HAP-1 (cell line): ENCODE measurements at places on chromosomes 3 and 15.

DNA sequence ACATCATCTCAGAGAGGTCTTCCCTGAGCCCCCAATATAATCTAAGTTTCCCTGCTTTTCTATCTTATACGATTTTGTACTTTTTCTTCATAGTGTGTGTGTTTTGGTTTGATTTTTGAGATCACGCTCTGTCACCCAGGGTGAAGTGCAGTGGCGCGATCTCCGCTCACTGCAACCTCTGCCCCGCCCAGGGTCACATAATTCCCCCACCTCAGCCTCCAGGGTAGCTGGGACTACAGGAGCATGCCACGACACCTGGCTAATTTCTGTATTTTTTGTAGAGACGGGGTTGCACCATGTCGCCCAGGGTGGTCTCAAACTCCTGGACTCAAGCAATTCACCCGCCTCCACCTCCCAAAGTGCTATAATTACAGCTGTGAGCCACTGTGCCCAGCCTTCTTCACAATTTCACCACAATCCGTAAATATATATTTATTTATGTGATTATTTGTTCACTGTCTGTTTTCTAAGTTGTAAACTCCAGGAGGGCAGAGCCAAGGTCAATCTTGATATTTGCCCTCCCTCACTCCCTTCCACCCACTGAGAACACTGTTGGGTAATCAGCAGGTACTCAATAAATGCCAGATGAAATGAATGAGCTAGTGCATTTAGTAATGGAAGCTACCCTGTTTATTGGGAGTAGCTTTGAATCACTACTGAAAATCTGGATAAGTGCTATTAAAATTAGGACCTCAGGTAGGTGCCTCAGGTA is 547 bp upstream of the KNSTRN start:
- no peak for DNase-seq

DNA sequence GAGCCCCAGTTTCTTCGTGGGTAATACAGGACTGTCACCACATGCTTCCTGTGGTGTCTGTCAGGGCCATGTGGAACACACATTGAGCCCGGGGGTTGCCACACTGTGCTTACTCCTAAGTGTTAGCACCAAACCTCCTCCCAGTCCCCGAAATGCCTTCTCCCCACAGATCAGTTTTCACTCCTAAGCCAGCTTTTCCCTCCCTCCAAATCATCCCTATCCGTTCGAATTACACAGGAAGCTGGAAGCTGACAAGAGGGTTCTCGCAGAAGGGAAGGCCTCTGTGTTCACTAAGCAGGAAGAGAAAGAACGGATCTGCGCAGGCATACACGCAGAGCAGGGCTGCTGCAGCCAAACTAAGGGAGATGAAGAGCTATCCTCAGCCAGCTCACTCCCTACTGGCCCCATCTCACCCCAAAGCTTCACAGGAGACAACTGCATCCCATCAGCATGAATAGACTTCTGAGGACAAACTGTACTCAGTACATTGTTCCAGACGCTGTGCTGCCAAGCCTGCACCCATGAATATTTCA is 32.3 kb downstream of the XXYLT1 start:
- DNase-seq, result no peak

GRCh38 chr3:20930034-20930433 is 744.0 kb upstream of the SGO1 start:
- DNase-seq, result peak; percentile 8

DNA sequence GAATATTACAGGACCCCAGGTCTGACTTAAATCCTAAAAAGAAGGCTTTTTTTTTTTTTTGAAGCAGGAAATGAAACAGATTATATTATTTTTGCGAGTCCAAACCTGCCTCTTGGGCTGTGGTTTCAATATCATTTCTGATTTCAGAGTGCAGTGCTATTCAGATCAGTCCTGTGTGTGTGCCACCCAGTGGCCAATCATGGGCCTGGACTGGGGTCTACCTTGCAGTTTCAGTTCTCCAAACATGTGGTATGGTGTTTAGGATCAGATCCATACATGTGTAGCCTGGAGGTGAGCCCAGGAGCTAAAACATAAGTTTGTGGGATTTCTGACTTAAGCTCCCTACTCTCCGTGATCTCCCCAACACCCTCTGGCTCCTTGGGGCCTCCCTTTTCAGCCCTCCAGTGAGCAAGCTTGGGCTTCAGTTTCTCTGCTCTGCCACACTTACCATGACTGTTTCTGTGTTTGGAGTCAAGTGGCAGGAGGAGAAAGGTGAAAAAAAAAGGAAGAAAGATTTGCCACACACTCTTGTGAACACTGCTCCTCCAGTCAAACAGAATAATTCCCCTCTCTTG is 12.1 kb upstream of the THSD4 start:
- DNase-seq, result peak; percentile 47

DNA sequence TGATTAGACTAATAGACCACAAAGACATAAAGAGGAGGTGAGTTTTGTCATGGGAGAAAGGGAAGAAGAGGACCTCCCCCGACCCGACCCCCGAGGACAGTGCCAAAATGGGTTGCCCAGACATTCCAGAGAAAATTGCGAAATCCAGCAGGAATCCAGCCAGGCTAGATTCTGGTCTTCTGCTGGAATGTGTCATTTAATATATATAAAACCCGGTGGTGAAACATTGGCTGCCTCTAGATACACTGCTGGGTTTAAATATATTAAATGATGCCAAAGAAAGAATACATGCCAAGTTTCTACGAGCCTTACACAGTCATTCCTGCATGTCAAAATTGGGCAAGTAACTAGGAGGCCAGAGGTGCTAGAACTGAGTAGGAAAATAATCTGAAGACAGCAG is 45.3 kb upstream of the SPESP1 start:
- no peak for DNase-seq

GRCh38 chr15:64699751-64700388 is 75.5 kb downstream of the RBPMS2 start:
- DNase-seq, result peak; percentile 70

GRCh38 chr15:56817321-56818080 is 84.2 kb upstream of the ZNF280D start:
- DNase-seq, result no peak

- DNase-seq, result no peak
Measured at GRCh38 chr3:154122552-154122911, 1.3 kb downstream of the ARHGEF26 start.

DNA sequence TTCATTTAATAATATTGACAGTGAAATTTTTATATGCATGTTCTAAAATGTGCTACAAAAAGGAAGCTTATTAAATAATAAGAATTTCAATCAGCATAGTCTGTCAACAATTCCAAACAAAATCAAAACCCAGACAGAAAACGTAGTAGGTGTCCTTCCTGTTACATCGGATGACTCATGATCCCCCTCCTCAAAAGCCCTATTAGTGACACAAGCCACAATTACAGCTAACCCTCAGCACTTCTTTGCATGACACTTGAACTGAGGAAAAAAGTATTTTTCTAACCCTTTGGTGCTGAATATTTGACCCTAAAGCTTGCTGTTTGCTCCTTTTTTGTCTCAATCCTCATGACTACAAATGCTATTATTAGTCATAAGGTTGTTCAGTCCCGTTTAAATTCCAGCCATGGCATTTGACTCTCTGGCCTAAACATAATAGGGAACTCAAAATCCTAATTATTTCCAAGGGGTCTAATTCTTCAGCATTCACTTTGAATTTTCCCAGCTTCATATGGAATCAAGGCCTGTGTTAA is 78.1 kb downstream of the COL8A1 start:
- DNase-seq, result no peak

GRCh38 chr15:97140216-97140615 is 809.7 kb downstream of the NR2F2 start:
- no peak for DNase-seq

DNA sequence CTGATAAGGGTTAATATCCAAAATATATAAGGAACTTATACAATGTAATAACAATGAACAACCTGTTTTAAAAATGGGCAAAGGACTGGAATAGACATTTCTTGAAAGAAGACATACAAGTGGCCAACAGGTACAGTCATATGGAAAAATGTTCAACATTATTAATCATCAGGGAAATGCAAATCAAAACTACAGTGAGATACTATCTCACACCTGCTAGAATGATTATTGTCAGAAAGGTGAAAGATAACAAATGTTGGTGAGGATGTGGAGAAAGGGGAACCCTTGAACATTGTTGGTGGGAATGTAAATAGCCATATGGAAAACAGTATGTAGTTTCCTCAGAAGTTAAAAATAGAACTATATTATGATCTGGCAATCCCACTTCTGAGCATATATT is 20.4 kb downstream of the GOLM2 start:
- no peak for DNase-seq

GRCh38 chr3:13323822-13324221 is 96.3 kb downstream of the NUP210 start:
- DNase-seq, result no peak
